ENCODE measurements at places on chromosomes 11 and 22.

DNA sequence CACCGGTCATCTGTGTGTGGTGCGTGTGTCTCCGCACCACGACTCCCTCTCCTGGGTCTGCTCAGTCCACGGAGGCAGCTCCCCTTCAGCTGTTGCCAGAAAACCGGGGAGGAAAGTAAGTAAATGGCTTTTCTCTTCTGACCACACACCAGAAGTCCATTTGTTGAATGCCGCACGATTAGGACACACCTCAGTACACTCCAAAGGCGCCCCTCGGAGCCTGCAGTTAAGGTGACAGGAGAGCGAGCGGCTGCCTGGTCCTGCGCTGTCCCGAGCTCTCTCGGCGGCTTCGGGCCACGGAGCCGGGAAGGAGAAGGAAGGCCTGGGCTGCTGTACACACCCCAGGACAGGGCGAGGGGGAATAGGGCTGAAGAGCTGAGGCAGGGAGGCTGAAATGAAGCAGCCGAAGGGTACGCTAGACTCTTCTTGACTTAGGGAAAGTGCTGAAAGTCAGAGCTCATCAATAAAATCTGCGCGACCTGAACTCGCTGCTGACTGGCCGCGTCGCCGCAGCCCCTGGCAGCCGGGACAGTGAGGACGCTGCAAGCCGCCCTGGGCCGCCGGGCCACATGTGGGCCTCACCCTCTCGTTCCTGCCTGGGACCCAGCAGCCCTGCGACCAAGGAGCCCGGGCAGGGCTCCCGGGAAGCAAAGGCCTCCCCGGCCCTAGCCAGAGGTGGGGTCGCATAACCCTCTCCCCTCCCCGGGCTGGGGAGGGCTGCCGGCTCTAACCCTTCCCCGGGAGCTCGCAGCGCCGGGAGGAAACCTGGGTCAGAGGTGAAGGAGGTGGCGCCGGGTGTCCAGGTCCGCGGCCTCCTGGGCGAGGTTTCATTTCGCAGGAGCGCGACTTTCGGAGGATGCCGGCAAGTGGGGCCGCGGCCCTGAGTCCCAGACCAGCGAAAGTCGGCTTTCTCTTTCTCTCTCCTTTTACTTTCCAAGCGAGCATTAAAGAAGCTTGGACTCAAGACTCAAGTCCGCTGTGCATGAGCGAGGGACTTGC, 1.6 kb upstream of the PAX6 start:
- DNase-seq: no peak

DNA sequence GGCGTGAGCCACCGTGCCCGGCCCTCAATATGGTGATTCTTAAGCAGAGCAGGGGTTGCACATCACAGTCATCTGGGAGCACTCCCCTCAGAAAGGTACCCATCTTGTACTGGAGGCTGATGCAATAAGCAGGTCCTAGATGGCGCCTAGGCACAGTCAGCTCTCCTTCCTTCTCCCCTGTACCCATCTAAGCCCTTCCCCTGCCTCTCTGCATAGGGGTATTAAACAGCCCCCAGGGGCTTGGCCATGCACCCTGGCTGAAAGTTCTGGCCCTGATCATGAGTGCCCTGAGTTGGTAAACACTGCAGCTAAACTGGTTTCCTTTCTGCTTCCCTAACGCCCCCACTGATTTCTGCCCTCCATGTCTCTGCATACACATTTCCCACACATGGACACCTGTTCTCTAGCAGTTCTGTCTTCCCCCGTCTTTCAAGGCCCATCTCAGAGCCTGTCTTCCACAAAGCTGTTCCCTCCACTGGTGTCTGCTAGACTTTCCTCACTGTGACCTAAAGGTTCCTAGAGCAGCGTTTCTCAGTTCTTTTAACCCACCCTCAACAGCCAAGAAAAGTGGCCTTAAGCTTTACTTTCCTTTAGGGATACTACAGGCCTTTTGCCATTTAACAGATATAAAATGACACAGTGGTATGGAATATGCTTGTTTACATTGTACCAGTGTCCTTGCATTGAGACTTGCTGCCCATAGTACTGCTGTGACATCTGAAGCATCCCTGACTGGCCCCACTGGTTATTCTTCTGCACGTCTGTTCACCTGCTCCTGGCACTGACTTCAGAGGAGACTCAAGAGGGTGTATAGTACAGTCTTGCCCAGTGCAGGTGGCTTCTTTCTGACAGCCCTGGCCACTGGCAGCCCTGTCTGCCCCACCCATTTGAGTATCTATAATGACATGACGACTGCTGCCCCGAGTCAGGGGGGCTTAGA, 15.6 kb downstream of the UBE2L3 start:
- DNase-seq: no peak

DNA sequence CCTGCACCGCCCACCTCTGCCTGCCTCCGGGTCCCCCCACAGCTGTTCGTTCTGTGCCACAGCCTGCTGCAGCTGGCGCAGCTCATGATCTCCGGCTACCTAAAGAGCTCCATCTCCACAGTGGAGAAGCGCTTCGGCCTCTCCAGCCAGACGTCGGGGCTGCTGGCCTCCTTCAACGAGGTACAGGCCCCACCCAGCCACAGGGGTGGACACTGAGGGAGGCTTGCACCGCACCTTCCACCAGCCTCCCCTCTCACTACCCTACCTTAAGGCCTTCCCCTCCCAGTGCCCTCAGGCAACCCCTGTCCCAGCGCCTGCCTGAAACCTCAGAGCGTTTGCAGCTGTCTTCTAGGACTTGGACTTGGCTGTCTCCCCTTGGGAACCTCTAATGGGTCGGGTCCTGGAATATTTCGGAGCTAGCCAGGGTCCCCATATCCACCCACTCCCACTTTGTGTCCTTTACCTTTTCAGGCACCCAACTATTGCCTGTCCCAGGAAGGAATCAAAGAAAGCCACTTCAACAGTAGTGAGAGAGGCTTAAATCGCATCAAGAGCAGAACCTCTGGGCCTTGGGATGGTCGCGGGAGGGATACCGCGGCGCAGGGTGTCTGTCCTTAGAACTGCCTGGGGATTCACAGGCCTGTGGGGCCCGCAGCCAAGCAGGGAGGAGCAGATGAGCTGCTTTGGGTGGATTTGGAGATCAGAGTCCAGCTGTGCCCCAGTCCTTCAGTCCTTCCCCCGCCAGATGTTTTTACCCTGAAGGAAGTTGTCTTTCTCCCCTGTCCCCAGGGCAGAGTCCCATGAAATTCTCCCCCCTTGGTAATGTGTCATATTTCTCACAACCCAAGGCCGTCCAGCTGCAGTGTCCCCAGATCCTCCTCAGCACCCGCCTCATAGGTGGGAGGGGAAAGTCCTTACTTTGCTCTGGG, 13.3 kb downstream of the SLCO2B1 start:
- no peak for DNase-seq

GRCh38 chr22:35150183-35151107, 84.5 kb downstream of the ISX start:
- peak; percentile 2 for DNase-seq

DNA sequence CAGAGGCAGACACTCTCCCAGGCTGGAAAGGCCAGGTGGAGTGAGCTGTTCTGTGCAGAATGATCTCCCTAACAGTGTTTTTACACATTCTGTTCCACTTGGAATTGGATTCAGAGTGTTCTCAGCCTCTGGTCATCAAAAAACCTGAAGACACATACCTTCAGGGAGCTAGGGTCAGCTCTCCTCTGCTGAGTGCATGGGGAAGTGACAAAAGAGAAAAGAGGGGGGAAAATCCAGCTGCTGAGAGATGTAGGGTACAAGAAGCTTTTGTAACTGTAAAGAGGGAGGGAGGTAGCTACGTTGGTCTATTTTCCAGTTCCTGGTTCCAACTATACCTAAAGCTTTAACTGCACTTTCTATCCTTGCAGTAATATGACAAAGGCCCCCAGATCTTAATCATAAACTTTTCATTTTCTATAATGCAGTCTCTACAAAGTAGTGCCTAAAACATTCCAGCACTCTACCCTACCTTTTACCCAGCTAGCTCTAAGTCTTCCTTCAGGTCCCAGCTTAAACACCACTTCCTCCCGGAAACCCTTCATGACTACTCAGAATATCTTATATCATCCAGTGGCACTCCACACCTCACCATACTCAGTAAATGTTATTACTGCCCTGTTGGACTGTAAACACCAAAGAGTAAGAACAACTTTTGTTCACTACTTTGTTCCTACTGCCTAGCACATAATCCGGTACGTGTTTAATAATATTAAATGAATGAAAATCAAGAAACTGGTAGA, 9.2 kb downstream of the MAPK1 start:
- no peak for DNase-seq

GRCh38 chr11:19714387-19715363, 2.0 kb downstream of the NAV2 start:
- no peak for DNase-seq

DNA sequence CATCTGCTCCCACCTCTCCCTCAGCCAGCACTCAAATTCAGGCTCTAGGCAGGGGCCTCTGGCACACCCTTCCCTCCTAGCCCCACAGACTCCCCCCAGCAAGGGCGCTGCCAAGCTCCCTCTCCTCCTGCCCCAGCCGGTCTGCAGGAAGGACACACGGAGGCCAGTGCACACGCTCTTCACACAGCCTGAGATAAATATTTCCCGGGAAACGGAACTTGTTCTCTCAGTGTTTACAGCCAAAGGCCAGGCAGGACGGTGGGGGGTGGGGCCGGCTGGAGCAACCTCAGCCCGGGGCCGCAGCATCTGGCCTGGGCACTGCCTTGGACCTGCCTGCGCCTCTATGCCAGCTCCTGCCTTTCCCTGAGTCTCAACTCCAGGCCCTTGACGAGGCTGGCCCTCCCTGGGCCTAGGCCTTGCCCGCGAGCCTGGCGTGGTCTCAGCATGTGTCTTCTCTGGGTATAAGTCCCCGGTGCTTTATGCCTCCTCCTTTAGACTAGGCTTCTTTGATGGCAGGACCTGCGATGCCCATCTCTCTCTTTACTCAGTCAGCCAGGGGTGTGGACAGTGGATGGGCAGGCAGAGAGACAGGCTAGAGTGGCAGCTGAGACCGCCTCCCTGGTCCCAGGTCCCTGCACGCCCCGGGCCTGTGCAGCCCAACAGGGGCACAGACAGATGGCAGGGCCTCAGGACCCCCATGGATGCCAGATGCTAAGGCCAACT, 48.4 kb downstream of the PDE2A start:
- DNase-seq: no peak

All from stimulated activated CD8-positive, alpha-beta memory T cell treated with anti-CD3 and anti-CD28 coated beads, Interleukin-2, amount 100 ng/mL, for 1 hour (primary cell).